Fibroblast of skin of abdomen (primary cell): ENCODE measurements at places on chromosomes 16 and 17.

DNA sequence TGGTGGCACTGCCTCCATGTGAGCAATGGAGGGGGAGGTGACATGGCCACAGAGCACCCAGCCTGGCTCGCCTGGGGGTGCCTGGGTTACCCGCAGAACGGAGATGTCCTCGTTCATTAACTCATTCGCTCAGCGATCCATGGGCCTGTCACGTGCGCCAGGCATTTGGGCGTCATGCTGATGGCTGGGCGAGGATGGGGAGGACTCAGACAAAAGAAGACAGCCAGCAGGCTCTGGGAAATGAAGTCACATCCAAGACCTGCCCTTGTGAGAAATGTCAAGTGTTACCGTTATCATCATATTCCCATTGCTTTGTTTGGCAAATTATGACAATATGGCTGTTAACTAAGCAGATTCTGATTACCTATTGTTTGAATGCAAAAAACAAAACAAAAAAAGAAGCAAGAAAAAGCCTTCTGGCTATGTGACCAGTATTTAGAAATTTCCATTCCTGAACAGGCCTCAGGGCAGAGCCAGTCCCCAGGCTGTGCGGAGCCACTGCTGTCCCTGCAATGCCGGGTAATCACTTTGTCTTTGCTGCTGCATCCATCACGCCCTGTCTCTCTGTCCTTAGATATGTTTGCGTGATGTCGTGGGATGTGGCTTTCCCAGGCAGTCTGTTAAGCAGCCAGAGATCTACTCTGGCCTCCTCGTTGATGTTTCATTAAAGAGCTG is 57.9 kb downstream of the CMIP start:
- DNase-seq, result no peak

DNA sequence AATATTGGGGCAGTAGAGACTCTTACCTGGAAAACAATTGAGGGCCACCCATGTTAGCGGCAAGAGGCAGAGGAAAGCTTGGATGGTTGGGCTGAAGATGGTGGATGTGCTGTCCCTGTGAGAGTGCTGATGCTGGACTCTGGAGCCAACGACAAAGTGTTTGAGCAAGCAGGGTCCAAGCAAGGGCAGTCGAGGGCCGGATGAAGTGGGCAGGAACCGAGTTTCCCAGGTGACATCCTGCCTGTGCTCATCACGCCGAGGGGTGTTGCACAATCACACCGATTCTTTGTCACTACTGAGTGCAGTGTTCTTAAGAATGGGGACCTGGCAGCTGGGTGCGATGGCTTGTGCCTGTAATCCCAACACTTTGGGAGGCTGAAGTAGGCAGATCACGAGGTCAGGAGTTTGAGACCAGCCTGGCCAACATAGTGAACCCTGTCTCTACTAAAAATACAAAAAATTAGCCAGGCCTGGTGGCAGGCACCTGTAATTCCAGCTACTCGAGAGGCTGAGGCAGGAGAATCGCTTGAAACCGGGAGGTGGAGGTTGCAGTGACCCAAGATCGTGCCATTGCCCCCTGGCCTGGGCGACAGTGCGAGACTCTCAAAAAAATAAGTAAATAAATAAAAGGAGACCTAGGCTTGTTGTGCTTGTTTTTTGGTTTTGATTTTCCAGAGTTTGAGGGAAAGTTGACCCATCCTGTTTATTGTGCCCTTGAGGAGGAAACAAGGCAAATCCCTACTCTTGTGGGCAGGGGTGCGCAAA is 6.1 kb downstream of the PYCARD start:
- DNase-seq, result no peak

GRCh38 chr17:39600288-39600996 is 7.3 kb downstream of the NEUROD2 start:
- DNase-seq, result no peak

DNA sequence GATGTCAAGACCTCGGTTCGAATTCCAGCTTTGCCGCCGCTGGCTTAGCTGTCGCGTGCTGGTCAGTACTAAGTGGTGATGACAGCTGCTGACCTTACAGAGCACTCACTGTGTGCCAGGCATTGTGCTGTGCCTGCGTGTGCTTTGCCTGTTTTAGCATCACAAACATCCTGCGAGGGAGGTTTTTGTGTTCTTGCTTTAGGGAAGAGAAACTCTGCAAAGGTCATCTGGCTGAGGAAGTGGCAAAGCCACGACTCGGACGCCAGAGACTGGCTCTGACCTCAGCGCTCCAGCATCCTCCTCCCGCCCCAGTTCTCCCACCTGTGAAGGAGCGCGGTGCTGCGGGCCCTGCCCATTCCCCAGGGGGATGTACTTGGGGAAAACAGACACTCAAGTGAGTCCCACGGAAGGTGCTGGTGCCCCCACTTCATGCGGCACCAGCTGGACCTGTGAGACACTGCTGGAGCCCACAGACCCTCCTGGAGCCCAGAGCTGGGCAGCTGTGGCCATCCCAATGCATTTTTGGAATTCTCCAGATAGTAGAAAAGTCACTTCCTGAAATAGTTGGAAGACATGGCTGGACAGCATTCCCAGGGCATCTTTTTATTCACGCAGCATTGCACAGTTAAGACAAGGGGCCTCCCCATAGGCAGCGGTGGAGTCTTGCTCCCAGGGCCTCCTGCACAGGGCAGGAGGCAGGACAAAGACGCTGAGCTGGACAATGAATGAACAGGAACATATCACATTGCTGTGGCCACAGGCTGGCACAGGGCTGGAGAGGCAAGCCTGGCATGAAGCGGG is 20.0 kb upstream of the HERPUD1 start:
- DNase-seq, result peak; percentile 68

GRCh38 chr16:3065742-3066439 is 451 bp downstream of the IL32 start:
- DNase-seq, result no peak

DNA sequence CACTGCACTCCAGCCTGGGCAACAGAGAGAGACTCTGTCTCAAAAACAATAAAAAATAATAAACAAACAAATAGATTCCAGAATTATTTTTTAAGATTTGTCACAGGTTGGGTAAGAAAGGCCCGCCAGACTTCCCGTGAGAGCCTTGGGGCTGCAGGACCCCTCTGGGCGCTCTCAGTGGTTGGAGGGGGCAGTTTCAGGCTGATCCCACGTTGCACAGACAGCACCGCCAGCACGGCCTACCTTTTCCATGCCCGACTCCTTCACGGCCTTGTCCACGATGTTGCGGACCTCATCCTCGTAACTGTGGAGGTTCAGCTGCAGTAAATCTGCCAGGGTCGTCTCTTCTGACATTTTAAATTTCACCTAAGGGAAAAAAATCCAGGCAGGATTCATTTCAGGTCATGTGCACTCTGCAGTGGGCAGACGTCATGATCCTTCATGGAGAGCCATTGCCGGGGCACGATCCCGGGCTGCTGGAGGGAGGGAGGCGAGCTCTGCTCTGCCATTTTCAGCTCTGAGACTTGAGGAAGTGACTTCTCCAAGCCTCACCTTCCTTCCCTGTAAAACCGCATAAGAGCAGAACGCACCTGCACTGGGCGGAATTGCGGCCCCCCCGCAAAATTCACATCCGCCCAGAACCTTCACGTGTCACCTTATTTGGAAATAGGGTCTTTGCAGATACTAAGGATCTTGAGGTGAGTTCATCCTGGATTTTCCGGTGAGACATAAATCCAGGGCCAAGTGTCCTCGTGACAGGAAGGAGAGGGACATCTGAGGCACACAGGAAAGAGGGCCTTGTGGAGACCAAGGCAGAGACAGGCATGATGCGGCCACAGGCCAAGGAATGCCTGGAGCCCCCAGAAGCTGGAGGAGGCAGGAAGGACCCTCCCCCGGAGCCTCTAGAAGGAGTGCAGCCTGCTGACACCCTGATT is 66.8 kb downstream of the DNAH17 start:
- no peak for DNase-seq

DNA sequence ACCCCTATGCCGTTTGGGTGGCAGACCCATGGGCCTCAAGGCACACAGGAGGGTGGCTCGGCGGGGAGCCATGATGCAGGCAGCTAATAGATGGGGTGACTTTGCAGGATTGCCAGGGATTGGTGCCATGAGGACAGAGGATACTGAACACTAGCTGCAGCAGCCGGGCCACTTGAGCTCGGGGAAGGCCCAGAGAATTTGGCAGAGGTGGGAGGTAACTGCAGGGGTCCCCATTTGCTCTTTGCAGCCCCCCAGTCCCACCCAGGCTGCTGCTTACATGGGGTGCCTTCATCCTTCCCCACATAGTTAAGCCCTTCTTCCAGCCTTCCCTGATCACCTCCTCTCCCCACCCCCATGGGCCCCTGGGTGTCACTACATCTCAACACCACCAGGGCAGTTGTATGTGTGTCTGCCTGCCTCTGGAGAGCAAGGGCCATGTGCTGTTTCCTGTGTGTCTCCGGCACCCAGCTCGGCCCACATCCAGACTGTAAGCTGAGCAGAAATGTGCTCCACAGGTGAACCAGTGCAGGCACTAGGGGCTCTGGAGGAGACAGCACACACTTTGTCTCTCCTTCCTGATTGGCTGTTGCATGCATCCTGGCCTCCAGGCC is 52.0 kb downstream of the SREBF1 start:
- no peak for DNase-seq

- DNase-seq, result no peak
Measured at GRCh38 chr17:19342611-19343255, 19.8 kb downstream of the B9D1 start.

DNA sequence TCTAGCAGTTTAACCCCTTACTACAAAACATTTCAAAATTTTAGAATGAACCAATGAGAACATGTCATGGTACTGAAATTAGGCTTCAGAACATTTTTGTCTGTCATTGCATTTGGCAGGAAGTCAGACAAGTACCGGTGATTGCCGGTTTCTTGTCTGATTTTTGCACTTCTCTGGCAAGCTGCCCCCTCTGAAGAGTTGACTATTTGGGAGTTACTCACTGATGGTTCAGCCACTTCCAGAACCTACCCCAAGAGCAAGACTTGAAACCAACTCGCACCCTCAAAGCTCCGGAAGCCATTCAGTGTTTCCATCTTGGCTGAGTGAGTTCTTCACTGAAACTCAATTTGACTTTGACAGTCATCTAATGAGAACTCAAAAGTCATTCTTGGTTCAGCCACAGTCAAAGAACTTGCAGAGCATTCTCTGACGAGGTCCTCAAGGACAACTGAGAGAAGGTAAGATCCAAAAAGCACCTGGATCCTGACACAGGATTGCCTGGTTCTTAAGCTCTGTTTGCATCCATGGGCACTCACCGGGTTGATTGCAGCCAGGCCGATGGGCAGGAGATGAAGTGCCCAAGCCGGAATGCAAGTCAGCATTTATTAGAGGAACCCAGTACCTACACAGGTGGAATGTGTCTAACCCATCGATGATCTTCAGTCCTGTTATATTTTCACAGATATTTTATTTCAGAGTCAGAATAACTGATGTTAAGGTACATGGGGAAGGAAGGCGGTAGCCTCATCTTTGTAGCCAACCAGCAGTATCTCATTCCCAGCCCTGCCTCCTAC is 93.6 kb downstream of the USP22 start:
- no peak for DNase-seq

DNA sequence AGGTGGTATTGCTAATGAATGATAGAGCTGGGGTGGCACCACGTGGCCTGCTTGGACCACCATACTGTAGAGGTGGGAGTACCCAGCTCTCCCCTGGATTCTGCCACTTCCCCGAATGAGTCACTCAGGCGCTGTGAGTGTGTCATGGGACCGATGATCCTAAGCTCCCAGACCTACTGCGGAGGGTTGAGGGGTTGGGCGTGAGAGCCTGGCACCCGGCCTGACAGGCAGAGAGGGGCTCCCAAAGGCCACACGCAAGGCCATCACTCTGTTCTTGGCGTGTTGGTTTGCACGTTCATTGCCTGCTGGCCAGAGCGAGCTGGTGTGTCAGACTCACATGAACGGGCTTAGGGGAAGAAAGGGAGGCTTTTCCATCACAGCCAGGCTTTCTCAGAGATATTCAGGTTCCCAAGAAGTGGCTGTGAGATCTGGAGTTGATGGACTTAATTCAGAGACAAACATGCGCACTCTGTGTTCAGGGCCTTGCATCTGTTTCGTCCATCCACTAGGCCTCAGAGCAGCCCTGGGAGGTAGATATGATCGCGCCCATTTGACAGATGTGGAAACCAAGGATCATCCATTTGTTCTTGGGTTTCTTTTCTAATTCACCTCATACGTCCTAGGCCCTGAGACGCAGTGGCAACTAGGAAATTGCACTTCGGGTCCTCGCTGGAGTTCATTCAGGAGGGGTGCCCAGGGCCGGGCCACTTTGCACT is 41.4 kb downstream of the CMIP start:
- no peak for DNase-seq

- DNase-seq, result no peak
Measured at GRCh38 chr16:17346621-17347569, 123.9 kb downstream of the XYLT1 start.

- DNase-seq, result no peak
Measured at GRCh38 chr16:66309215-66309807, 57.2 kb upstream of the CDH5 start.

GRCh38 chr16:84567286-84567962 is 50.5 kb downstream of the COTL1 start:
- no peak for DNase-seq

GRCh38 chr16:81866820-81867440 is 87.8 kb downstream of the PLCG2 start:
- DNase-seq, result no peak

DNA sequence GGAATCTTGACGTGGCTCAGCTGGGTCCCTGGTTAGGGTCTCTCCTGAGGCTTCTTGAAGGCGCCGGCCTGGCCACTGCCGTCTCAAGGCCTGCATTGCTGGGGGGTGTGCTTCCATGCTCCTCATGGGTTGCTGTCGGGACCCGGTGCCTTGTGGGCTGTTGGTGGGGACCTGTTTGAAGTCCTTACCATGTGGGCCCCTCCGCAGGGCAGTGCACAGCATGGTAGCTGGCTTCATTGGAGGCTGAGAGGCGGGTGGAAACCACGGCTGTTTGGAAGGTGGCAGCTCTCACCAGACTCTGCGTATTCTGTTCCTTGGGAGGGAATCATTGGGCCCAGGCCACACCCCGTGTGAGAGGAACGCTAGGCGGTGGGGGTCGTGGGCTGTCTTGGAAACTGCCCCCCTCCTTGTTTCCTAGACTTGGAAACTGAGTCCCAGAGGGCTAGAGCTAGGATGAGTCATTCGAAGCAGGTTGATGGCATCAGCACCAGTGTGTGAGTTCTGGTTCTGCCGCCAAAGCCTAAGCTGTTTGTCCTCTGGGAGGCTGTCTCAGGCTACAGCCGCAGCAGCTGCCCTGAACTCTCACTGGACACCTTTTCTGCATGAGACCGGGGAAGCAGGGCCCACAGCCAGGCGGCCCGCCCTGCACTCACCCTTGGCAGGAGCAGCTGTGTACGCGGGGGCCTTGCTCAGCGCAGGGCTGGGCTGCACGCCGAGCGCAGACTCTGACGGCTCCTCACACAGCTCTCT is 35.2 kb downstream of the ZNF750 start:
- DNase-seq, result peak; percentile 10

- DNase-seq, result peak; percentile 100
Measured at GRCh38 chr17:7239091-7240027, at the start of gene PHF23. TSS of gene PHF23 (minus strand) at chr17:7239457. CDS start at chr17:7239279, 178 bp downstream.
